A673 (cell line): ENCODE measurements at places on chromosomes 16 and 17.

GRCh38 chr16:49665482-49666230, 190.3 kb downstream of the ZNF423 start:
- DNase-seq, result no peak

- DNase-seq, result peak; percentile 90
Measured at GRCh38 chr17:63675607-63676546, 24.0 kb downstream of the LIMD2 start.

DNA sequence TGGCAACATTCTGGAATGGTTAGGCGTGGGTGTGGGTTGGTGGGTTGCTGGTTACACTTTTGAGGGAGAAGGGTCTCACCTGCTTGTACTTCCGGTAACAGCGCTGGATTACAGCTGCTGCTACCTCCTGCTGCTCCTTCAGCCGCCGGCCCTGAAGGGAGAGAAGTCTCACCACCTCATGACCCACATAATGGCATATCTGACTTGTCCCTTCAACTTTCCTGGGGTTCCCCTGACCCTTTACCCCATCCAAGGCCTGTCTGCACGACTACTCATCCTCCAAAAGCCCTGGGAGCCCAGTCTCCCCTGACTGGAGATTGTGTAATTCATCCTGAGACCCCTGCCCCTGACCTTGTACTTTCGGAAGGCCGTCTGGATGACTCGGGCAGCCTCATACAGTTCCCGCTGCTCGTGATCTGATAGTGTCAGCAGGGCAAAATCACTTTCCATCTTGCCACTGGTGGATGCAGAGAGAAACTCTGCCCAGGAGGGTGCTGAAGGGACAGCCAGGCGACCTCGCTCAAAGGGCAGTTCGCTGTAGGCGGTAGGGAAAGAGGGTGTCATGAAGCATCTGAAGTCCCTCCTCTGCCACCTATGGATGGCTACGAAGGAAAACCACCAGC, 2.0 kb upstream of the SPAG7 start:
- no peak for DNase-seq

DNA sequence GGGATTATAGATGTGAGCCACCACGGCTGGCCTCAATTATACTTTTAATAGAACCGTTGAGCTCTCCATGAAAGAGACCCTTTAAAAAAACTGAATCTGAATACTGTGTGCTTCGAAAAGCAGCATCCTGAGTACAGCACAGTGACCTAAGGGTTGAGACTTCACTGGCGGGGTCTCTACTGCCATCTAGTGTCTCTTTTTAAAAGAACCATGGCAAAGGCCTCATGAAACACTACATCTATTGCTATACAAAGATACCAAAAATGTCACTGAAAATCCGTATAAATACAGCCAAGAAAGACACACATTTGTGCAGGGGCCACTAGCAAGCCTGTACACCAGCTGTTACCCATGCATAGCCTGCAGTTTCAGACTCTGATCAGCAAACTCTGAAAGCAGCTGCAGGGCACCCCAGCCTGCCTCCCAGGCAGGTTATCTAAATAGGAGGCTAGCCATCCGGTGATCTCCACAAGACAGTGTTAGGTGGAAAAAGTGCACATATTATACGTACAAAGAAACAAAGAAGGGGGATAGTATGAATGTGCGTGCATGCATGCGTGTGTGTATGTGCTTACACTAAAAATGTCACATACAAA, 35.3 kb downstream of the NPLOC4 start:
- DNase-seq, result peak; percentile 87

DNA sequence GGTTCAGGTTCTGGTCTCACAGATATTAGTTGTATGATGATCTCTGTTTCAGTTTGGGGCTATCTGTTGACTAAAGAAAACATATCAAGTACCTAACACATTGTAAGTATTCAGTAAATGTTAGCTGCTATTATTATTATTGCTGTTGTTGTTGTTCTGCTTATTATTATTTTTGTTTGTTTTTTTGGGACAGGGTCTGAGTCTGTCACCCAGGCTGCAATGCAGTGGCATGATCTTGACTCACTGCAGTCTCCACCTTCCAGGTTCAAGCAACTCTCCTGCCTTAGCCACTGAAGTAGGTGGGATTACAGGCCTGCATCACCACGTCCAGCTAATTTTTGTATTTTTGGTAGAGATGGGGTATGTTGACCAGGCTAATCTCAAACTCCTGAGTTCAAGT, 44.5 kb downstream of the ARHGAP17 start:
- DNase-seq, result no peak
